ENCODE measurements at places on chromosomes 12 and 14.

DNA sequence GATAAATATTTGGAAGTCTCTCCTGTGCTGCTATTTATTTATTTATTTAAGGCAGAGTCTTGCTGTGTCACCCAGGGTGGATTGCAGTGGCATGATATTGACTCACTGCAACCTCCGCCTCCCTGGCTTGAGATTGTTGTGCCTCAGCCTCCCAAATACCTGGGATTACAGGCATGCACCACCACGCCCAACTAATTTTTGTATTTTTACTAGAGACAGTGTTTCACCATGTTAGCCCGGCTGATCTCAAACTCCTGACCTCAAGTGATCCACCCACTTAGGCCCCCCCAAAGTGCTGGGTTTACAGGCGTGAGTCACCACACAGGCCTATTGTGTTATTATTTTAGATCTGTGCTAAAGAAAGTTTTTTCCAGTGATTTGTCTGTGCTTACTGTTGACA lies 225.2 kb downstream of the CCER1 start:
- no peak for DNase-seq

GRCh38 chr14:106395456-106396050 lies 869.2 kb downstream of the TMEM121 start:
- no peak for DNase-seq

DNA sequence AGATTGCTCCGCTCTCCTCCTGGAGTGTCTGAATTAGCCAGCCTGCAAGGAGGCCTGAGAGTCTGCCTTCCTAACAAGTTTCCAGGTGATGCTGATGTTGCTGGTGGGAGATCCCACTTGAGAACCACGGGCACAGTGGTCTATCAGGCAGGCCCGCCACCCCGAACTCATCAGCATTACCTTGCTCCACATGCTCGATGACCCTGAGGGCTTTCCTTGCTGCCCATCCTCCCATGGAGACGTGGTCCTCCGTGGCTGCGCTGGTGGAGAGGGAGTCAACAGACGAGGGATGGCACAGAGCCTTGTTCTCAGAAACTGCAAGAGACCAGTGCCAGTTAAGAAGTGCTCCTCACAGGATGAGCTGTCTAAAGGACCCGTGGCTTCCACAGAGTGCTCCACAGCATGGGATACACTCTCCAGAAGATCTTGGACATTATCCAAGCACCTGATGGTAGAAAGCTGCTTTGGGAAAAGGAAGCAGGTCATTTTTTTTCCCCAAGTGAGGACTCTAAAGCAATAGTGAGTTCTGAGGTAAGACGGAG lies 18.3 kb downstream of the HAL start:
- no peak for DNase-seq

- no peak for DNase-seq
These were observed 204.5 kb upstream of the PPFIA2 start for GRCh38 chr12:81963636-81964035.

GRCh38 chr14:78424311-78424710 lies 254.1 kb downstream of the NRXN3 start:
- no peak for DNase-seq

DNA sequence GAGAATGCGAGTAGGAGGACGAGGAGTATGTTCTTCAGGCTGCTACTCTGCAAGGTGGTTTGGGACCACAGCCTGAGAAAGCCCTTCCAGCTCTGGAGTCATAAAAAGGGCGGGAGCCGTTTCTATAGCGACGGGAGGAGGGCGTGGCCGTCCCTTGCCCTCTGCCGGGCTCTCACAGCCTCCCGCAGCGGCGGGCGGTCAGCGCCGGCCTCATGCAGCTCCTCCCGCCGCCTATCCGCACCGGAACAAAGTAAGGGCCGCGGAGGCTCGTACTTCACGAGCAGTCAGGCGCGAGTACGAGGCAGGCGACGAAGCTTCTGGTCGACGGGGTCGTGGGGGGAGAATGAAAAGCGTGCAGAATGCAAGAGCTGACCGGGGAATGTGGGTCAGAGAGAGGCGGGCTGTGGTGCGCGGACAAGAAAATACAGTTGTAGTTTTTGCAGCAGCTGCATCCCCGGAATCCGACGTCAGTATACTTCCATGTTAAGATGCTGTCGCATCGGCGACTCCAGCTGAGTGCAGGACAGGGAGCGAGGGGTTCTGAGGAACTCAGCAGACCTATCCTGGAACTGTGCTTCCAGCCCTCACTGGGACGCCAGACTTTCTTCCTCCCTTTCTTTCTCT lies at the start of gene DYRK4:
TSS of gene DYRK4 (plus strand) at position 175 of the 624 bp plus-strand sequence. CDS start at position 213, 38 bp downstream.
- DNase-seq, result no peak

DNA sequence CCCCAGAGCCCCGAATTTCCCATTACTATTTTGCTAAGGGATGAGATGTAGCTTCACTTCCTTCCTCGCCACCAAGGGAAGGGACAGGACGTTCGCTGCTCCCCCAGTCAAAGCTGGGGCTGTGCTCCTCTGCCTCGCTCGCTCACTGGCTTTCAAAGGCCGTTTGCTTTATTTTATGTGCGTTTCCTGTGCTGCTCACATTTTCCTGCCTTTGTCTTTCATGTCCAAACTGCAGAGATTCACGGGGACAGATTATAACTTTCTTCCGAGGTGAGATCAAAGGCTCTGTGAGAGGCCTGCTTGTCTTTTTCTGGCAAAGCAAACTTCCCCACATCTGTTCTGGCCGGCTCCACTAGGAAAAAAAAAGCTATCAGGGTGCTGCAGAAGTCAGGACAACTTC lies 76.0 kb upstream of the FZD10 start:
- no peak for DNase-seq

- DNase-seq, result no peak
These were observed 56.6 kb upstream of the ERGIC2 start for GRCh38 chr12:29437575-29437974.

DNA sequence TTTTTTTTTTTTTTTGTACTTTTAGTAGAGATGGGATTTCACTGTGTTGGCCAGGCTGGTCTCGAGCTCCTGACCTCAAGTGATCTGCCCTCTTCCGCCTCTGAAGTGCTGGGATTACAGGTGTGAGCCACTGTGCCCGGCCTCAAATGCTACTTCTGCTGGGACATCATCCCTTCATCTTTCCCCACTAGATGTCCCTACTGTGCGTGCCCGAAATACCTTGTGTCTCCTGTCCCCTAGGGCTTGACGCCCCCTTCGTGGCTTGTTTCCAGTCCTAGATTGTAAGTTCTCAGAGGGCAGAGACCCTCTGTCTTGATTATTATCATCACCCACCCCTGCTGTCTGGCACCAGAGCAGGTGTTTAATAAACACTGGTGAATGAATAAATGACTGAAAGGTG lies 14.9 kb downstream of the CCDC63 start:
- no peak for DNase-seq

DNA sequence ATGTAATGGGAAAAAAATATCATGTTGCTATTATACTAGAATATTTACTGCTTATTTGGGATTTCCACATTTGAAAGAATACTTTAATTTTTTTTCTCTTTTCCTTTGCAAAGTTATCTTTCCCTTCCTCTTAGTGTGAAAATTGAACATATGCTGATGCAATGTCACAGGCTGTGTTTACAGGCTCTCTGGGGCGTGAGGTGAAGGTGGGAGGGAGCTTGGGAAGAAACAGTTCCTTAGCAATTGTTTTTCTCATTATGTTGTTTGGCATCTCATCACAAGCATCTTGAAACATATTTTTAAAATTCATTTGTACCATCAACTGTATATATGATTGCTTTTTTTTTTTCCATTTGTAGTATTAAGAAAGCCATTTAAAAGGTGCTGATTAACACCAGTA lies 47.9 kb upstream of the NAV3 start:
- DNase-seq, result no peak

- no peak for DNase-seq
These were observed 7.7 kb upstream of the DYRK2 start for GRCh38 chr12:67640863-67641262.

GRCh38 chr12:3033539-3033867 lies 43.7 kb upstream of the TSPAN9 start:
- no peak for DNase-seq

GRCh38 chr14:55077170-55078151 lies 26.0 kb downstream of the MAPK1IP1L start:
- DNase-seq, result no peak

DNA sequence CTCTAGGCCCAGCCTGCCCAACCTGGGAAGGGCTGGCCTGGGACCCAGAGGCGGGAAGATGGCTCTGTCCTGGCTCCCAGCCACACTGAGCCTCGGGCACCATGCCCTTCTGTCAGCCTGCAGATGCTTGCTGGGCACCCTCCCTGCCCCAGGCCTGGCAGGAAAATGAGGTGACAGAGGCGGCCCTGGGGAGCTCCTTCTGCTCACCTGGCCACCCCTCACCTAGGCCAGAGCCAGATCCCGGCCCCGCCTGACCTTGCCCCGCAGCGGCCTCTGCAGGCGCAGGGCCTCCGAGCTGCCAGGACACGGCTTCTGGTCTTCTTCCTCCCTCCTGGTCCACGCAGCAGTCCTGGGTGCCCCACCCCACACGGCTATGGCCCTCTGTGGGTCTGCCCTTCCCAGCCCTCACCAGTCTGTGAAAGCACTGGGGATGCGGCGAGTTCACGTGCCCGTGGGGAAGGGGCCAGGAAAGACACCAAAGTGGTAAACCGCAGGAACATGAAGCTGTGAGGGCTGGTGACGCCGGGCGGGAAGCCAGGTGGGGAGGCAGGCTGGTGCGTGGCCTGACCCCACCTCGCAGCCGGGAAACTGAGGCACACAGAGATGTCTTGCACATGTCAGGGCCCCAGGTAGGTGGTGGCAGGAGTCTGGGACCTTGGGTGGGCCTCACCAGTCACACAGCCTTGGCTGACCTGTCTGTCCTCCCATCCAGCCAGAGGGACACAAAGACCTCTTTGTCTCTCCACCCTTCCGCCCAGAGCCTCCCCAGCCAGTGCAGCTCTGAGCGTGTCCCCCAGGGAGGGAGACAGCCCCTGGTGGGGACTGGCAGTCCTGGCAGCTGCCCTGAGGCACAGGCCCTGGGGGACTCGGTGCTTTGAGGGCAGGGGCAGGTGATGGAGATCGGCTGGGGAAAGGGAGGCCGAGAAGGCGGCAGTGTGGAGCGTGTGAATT lies 12.8 kb downstream of the BAG5 start:
- no peak for DNase-seq

DNA sequence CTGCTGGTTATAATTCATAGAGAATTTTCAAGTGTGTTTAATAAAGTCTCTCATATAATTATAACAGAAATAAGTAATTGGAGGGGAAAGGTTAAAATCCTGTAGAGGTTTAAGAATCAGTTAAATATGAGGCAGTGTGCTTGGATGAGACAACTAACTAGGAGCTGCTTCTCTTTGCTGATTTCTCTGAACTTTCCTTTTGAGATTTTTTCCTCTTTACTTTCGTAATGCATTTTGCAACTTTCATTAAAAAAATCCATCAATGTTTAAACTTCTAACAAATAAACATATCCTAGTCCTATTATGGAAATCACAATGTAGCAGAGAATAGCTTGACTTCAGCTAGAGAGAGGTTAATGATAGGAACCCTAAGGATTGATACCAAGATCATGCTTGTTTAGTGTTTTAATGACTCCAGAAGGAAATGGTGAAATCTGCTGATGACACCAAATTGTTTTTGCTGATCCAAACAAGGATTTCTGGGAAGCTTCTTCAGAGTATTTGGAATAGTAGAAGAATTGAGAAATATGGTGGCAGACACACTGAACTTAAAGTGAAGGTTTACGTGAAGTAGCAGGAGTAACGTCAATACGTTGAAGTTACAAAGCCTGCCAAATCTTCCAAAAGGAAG lies 122.6 kb downstream of the RAD51B start:
- DNase-seq, result no peak

DNA sequence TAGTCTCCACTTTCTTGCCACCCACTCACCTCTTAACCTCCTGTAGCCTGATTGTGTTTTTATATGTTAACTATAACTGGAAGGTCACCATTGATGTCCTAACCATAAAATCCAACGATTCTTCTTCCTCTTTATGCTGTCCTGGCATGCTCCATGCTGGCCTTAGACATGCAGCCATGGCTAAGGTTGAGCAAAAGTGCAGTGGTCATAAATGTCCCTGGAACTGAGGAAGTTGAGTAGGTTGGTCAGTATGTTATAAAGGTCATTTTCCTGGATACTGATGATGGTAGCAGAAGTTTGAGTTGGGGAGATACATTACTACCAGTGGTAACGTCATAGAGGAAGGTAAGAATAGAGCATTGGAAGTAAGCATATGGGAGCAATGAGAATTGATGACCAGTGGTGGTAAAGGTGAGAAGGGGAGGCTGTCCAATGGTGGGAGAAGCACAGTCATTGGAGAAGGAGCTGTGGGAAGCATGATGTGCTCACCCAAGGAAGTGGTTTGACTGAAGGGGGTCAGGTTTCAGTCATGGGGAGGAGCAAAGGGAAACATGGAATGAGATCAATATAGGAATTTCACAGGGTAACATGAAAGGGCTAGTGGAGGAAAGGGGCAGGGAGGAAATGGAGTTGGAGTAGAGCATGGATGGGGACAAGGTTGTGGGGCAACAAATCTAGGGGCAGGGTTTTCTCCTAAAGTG lies 240.8 kb downstream of the DACT1 start:
- no peak for DNase-seq

GRCh38 chr14:95126906-95127530 lies 30.3 kb downstream of the DICER1 start:
- no peak for DNase-seq

DNA sequence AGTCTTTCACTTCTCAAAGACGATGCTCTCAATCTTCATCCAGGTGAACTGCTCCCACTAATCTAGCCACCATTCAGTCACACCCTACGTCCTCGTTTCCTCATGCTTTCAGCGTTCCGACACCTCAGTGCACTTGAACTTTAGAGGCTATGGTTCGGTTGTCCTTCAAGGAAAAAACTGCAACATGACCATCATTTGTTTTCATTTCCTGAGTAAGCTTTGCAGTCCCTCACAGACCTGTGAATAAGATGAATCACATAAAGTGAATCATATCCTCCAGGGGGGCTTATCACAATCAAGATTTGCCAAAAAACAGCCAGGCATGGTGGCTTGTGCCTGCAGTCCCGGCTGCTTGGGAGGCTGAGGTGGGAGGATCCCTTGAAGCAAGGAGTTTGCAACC lies 80.2 kb downstream of the TMCC3 start:
- DNase-seq, result no peak

GRCh38 chr14:73238424-73238852 lies 1.1 kb downstream of the PAPLN start:
- no peak for DNase-seq

GRCh38 chr12:111120578-111120977 lies 200.2 kb upstream of the MYL2 start:
- DNase-seq, result no peak

GRCh38 chr14:100726550-100727085 lies at the start of gene DLK1:
TSS of gene DLK1 (plus strand) at chr14:100726892. CDS start at chr14:100727069, 177 bp downstream.
- no peak for DNase-seq

DNA sequence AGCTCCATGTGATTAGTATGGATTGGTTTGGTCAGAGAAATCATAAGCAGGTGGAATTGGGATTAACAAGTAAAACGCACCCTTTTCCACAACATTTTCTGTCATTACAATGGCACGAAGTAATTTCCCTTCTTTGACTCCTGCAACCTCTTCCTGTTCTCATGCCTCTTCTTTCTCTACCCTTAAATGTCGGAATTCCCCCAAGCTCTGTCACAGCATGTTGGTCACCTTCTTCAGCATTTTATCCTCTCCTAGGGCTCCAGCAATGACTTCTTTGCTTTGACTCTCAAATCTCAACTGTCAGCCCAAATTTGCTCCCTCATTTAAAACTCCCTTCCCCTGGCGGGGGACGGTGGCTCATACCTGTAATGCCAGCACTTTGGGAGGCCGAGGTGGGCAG lies 5.3 kb upstream of the GRIP1 start:
- no peak for DNase-seq
